ENCODE measurements at places on chromosomes 7 and 10. TPM values are rescaled to one million over a fixed set of nuclear protein-coding genes. Genes with fewer than 3 reads are reported as not detected.

- no peak for DNase-seq
These were observed 19.4 kb downstream of the RNF32 start for GRCh38 chr7:156659961-156660360.

DNA sequence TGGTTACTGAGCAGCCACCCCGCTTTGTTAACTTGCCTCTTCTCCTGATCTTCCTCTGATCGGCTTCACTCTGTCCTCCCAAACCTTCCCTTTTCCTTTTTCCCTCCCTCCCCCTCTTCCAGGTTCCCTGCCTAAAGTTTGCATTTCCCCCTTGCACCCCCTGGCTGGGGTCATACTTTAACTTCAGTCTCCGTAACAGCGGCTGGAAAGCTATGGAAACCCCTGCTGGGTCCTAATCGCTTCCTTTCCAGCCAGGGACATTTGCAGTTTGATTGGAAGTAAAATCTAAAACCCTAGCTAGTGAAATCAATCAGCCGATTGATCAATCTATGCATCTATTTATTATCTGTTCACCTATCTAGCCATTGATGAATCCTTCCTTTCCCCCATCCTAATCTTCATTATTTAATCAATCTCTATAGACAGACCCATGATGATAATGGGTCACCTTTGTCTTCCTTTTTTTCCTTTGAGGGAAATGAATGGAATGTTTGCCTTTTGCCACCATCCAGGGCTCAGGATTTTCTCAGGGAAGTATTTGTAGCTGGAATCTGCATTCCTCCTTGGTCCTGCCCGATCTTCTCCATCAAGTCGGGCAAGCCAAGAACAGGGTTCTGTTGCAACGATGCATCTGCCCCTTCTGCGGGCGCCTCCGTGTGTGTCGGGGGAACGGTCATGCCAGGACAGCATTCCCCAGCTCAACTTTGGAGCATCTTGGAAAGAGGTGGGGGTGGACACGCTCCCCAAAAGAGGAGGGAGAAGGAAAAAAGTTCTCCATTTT is 8.8 kb downstream of the GATA3 start:
- DNase-seq, result no peak

BLNK gene
- not detected for polyA plus RNA-seq

DNA sequence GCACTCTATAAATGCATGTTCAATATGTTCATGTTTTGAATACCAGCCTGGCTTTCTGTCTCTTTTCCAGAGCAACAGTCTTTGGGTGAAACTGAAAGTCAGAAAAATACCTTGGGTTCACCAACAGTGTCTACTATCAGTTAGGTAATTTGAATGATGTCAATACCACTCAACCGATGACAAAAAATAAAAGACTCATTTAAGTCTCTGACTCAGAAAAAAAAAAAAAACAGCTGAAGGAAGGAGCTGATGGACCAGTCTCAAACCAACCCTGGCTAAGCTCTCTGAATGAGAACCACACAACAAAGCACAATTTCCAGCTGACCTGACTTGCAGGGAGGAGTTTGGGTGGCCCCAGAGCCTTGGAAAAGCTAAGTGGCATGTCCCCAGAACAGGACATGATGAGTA is 42.5 kb downstream of the ABLIM1 start:
- no peak for DNase-seq

GRCh38 chr7:118029826-118030422 is 154.0 kb upstream of the LSM8 start:
- DNase-seq, result no peak

DNA sequence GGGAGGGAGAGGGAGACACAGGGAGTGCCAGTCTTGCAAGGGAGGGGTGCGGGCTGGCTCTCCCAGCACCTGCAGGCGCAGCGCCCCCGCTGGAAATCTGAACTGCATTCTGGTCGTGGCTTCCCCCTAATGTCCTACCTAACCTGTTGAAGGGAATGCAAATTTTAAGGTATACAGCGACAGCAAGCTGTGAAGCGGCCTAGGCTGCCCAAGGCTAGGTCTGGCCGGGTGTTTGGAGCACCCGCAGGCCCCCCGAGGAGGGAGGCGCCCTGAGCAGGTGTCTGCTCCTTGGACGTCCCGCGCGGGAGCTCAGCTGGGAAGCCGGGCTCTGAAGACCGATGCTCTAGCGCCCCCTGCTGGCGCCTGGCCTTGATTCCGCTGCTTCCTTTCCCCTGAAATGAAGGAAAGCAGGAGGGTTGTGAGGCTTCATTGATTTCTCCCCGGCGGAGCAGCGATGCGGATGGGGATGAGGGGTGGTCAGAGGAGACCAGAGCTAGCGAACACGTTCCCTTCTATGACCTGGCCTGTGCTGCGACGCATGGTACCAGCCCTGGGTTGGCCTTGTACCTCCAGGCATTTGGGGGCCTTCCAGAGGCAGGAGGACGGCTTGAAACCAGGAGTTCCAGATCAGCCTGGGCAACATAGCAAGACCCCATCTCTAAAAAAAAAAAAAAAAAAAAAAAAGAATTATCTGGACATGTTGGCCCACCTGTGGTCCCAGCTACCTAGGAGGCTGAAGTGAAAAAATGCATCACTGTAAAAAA is 601.3 kb downstream of the GALNT17 start:
- DNase-seq, result peak; percentile 64

GRCh38 chr10:130066743-130067142 is 43.9 kb downstream of the C10orf143 start:
- no peak for DNase-seq

DNA sequence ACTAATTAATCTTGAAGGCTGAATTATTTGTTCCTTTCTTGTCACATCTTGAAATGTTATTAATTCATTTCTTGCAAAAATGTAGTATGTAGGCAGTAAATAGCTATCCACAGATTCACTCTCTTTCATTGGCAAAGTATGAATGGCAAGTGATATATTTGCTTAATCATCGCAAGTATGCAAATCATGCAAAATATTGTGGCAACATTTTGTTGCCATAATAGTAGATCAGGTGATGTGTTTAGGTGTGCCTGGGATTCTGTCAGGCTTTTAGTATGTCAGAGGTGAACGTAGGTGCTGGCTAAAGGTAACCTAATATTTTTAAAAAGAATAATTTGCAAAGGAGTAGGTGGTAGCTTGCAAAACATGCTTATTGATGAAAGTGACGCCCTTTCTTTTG is 5.9 kb downstream of the MAP3K8 start:
- no peak for DNase-seq

SEMA3E gene
- 1.2 TPM for polyA plus RNA-seq

GRCh38 chr10:103820101-103821062 is 35.0 kb downstream of the SH3PXD2A start:
- peak; percentile 84 for DNase-seq

GRCh38 chr10:33414841-33415240 is 80.4 kb upstream of the NRP1 start:
- peak; percentile 23 for DNase-seq

CYP2C19 gene
- not detected for polyA plus RNA-seq

GRCh38 chr10:99339077-99339476 is 9.9 kb downstream of the CNNM1 start:
- DNase-seq, result peak; percentile 49

DNA sequence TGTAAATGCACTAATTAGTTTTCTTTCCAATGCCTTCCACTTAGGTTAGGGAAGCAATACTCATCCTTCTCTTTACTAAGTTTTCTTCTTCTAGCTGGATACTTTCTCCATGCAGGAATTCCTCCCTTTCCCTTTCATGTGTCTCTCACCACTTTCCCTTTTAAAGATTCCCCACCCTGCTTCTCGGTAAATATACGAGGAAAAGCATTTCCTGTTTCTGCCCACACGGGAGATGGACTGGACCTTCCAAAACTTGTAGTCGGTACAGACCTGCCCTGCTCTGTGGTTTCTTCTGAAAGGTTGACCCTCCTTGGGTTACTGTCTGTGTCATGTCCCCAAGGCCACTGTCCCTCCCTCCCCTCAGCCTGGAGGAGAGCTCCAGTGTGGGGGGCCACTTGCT is 58.9 kb upstream of the LYZL2 start:
- DNase-seq, result no peak

Measured in fibroblast of lung (primary cell).